ENCODE measurements at places on chromosomes 3 and 15.

DNA sequence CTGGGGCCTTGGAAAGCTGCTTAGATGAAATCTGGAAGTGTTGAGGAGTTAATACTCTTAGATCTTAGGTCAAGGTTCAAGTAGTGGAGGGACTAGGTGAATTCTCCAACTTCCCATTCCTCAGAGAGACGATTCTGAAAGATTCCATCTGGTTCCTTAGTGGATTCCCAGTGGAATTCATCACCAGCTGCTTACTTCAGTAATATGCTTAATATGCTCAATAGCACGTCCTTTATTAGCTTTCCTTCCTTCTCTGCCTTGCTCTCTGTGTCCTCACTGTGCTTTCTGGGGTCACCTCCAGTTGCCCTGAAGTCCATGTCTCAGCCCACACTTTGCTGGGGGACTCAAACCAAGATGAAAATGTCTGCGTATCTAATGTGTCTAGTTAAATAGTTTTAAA, 31.0 kb downstream of the CEP63 start:
- DNase-seq = peak; percentile 24

DNA sequence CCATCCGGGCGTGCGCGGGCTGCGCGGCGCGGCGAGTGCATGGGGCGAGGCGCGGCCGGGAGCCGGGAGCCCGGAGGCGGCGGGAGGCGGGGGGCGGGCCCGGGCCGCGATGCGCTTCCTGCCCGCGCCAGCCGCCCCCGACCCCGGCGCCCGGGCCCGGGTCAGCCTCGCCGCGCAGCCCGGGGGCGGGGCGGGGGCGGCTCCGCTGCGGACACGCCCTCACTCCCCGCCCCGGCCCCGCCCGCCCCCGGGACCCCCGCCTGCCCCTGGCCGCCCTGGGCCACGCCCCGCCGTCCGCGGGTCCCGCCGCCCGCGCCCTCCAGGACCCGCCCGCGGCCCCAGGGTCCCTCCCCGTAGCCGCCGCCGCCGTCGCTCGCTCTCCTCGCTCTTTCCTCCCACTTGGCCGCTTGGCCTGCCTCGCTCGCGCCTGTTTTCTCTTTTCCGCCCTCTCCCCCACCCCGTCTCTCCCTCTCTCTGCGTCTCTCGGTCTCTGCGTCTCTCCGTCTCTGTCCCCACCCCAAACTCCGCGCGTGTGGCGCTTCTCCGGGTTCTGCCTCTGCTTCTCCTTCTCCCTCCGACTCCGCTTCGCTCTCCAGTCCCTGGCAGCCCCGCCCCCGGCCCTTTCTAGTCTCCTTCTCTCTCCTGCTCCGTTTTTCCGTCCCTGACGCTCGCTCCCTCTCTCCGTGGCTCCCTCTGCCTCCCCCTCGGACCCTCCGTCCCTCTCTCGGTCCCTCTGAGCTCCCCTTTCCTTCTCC, at the start of gene PLXND1:
Gene PLXND1 (minus strand): TSS at position 41 of the 755 bp plus-strand sequence. CDS start 37 bp downstream, at position 4.
- DNase-seq = peak; percentile 74

GRCh38 chr15:31831596-31831995, 198.7 kb upstream of the CHRNA7 start:
- no peak for DNase-seq

GRCh38 chr3:88059380-88060170, 520 bp downstream of the ZNF654 start:
- DNase-seq = peak; percentile 60

GRCh38 chr3:43363621-43364266, 77.4 kb downstream of the SNRK start:
- peak; percentile 30 for DNase-seq

DNA sequence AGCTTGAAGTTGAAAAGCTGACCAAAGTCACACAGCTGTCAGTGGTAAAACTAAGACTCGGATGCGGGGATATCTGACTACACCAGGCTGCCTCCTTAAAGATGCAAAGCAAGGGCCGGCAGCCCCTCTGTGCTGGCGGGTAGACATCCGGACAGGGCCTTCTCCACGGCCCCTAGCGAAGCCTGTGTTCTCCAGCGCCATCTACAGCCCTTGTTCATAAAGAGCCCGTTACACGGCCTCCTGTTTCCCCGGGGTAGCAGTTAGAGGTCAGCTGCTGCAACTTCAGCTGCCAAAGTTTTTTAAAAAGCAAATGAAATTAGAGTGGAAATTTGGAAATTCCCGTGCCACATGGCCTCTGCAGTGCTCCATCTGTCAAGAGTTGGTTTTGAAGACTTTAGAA, 383.0 kb downstream of the TBL1XR1 start:
- peak; percentile 86 for DNase-seq

DNA sequence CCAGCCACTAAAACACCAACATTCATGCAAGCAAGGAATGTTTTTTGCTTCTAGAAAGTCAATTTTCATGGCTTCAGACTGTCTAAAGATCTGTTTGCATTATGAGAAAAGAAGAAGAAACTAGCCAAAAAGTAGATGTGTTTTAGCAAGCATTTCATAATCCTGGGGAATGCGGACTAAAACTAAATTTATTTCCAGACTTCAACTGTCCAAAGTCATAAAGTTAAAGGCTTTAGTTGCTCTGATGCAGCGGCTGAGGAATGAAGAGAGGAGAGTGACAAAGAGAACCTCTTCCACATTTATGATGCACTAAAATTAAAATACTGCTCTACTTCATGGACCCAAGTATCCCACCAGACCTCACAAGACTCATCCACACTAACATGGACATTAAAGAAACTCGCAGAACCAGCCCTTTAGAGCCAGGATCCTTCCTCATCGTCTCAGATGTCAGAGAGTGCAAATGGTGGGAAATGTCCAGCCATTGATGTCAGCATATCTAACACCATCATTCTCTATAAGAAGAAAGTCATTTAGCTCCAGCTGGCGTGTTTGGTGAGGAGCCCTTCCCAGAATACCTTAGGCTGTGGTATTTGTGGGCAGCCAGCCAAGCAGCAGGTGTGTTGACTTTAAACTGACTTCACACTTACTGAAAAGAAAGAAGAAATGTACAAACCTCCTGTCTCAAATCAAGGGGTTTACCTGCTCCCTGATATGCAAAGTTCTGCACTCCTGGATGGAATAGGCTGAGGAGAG, 17.4 kb downstream of the FYCO1 start:
- no peak for DNase-seq

DNA sequence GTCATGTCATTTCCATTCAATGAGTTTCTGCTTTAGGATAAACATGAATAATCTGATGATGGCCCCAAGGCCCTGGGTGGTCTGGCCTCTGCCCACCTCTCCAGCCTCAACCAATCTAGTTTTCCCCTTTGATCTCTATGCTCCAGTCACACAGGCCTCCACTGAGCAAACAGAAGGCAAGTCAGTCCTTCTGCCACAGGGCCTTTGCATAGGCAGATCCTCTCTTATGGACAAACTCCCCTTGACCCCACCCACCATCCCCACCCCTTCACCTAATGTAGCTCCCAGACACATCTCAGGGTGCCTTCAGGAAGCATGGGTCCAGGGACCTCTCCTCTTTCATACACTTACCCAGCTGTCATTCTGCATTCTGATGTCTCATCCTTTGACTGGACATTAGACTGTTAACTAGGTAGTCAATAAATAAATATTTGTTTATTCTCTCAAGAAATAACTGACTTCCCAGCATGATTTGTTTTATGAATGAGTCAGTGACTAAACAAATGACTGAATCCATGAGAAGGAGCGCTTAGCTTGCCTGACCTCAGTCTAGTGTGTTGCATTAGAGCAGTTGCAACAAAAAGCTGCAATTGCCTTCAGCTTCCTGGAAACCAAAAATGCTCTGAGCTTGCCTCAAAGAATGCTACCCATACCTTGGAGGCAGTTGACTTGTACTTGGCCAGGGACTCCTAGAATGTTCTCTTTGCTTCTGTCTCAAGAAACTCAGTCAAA, 386.6 kb upstream of the WNT5A start:
- DNase-seq = no peak

GRCh38 chr3:167909504-167909896, 174.0 kb downstream of the SERPINI1 start:
- no peak for DNase-seq

DNA sequence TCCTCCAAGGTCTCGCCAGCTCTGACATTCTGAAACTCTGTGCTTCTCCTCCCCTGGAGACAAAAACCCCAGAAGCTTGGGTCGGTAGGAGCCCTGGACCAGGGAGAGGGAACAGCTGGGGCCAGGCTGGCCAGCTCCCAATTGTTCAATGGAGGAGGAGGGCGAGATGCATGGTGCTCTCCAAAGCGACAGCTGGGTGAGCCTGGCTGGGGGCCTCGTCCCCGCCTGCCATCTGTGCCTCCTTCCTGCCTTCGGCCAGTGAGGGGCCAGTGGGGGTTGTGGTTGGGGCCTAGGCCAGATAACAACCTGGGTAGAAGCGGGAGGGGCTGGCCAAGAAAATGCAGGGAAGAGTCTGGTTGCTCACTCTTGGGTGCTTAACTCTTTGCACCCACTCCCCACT, 79.4 kb downstream of the CORO2B start:
- DNase-seq = peak; percentile 75

DNA sequence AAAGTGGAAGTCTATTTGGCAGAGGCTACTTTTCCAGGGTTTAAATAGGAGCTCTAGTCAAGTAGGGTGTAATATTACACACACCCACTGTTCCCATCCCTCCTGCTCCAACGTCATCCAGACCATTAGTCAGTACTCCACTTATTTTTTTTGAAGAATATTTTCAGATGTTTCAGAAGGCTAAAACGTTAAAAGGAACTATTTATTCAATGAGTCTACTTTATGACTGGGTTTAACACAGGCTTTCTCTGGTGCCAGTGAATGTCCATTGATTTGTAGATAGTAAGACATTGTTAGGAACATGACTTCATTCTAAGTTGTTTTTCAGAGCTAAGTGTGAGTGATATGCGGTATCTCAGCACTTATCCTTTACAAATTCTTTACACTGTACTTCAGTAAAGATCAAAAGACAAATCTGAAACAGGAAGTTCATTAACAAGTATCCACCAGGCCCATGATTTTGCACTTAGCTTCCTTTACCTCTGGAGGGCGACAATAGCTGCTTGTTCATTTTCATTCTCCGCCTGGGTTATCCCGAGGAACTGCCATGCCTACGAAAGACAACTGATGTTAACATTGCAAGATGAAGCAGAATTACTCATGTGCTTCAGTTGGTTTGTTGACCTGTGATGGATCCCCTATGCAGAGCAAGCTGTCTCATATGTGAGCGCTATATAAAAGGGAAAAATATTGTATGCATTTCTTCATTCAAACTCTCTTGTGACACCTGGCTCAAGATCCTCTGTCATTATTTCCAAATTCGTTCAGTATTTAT, 158.7 kb downstream of the USP13 start:
- DNase-seq = peak; percentile 86

GRCh38 chr15:90082140-90082715, 20.0 kb downstream of the IDH2 start:
- no peak for DNase-seq

DNA sequence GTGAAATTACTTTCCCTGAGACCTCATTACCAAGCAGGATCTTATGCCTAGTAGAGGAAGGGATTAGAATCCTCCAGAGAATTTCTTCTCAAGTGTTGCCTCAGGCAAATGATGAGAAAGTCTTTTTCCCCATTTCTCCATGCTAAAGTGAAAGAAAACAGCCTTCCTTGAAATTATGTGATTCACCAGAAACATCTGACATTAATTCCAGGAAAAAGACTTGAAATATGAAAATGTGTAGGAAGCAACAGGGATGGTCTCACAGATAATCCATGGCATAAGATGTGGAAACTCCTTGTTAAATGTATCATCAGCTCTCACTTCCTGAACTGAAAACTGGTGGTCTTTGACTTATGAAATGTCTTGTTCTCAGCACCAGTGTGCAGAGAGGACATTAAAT, 17.9 kb upstream of the ABI3BP start:
- DNase-seq = no peak

DNA sequence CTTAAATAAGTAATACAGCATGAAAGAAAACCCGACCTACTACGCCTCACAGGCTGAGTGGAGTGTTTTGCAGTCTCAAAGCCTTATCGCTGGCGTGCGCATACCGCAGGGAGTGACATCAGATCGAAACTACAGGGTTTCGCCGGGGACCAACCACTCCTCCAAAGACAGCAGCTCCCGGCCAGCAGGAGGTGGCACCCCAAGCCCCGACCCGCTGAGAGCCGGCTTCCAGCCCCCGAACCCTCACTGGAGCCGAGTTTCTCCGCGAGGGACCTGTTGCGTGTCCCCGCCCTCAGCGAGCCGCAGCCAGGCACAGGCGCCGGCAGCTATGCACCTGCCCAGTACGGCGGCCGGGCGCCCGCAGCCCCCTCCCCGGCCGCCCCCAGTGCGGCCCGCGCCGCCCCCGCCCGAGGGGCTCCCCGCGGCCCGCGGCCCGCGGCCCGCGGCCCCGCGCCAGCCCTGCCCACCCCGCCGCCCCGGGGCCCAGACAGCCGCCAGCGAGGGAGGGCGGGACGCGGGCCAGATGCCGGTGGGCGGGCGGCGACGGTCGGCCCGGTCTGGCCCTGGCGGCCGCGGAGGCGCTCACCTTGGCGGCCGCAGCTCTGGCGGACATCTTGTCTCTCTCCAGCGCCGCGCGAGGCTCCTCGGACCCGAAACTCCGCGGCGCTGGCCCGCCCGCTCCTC, 710 bp downstream of the TJP1 start:
- peak; percentile 88 for DNase-seq

DNA sequence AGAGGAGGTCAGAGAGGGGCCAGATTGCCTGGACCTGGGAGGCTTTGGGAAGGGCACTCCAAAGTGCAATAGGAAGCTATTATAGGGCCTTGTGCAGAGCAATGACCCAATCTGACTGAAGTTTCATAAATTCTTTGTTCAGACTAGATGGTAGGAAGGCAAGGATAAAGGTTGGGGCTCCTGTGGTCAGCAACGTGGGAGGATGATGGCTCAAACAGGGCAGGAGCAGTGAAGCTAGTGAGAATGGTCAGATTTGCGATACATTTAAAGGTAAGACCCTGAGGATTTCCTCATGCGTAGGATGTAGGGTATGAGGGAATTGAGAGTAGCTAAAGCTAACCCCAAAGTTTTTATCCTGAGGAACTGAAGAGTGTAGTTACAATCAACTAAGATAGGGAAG, 139.0 kb downstream of the USP13 start:
- DNase-seq = no peak

DNA sequence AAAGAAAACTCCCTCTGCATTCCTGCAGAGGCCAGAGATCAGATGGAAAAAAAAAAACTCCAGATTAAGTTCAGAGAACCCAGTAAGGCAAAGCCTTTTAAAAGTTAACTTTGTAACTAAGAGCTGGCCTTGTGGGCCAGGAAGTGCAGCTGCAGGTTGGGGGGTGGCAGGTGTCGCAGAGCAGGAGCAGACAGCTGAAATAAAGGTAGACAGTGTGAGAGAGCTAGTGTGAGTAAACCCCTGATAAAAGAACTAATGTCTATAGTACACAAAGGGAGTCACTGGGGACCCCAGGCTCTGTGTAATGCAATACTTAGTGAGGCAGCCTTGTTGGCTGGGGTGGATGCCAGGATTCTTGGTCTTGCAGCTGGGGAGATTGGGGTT, 42.1 kb downstream of the PPCDC start:
- DNase-seq = peak; percentile 17

DNA sequence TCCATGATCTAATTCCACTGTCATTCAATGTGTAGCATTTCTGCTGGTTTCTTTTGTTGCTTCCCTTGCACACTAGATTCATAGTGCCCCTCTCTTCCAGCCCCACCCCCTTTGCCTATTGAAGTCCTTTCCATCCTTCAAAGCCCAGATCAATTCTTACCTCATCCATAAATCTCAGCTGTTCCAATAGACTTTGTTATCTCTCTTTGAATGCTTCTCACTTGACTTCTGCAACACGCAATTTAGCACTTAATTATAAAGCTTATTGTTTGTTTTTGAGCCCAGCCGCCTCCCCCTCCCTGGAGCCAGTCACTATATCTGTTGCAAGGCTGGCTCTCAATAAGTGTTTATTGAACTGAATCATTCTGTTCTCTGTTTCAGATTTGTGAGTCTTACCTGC, 174.6 kb upstream of the TBL1XR1 start:
- DNase-seq = no peak

Data from eye (tissue), 1 donor.